ENCODE measurements at places on chromosomes 5 and 9. TPM values are rescaled to one million over a fixed set of nuclear protein-coding genes. Genes with fewer than 3 reads are reported as not detected.

DNA sequence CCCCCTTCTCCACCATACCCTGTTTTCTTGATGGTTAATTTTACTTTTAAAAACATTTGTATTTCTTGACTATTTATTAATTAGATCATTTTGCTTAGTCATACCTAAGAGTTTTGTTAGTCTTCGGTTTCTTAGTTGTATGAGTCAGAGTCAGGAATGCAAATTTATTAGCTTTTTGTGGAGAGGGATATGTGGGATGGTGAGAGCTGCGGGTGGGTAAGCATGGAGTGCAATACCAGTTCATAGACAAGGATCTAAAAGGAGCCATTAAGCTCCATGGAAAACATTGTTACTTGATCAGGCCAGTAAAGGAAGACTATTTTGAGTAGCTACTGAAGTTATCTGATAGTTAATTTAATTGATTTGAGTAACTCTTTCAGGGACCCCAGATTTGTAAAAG, 77.5 kb downstream of the ZSWIM6 start:
- no peaks in the 10 kb centered on the region for H3K36me3 ChIP-seq
- no peak overlapping the region for H3K4me3 ChIP-seq
- H3K4me1 ChIP-seq: peaks cover 11% of the 10 kb centered on the region
- peak; percentile 56 for DNase-seq
- H3K27me3 ChIP-seq: no peaks in the 10 kb centered on the region
- H3K27ac ChIP-seq: peak overlapping the region; percentile 59

- H3K27me3 ChIP-seq: no peaks in the 10 kb centered on the region
- H3K4me3 ChIP-seq: no peak overlapping the region
- H3K36me3 ChIP-seq: no peaks in the 10 kb centered on the region
- H3K4me1 ChIP-seq: peaks cover 7% of the 10 kb centered on the region
These were observed 133.8 kb downstream of the PDE4D start for GRCh38 chr5:59759600-59760351.

- no peak overlapping the region for H3K27ac ChIP-seq
- DNase-seq: no peak
- H3K4me3 ChIP-seq: no peak overlapping the region
- H3K27me3 ChIP-seq: no peaks in the 10 kb centered on the region
- no peaks in the 10 kb centered on the region for H3K36me3 ChIP-seq
These were observed 485.7 kb downstream of the CSNK1G3 start for GRCh38 chr5:123997462-123998215.

The HSD17B4 gene
- polyA plus RNA-seq: 135 TPM

The COL23A1 gene
- 8.9 TPM for polyA plus RNA-seq

The CCDC183 gene
- polyA plus RNA-seq: 27.4 TPM

The MLLT3 gene
- polyA plus RNA-seq: 25.0 TPM

The HRCT1 gene
- 1.6 TPM for polyA plus RNA-seq

The SLC6A3 gene
- polyA plus RNA-seq: 0.13 TPM

DNA sequence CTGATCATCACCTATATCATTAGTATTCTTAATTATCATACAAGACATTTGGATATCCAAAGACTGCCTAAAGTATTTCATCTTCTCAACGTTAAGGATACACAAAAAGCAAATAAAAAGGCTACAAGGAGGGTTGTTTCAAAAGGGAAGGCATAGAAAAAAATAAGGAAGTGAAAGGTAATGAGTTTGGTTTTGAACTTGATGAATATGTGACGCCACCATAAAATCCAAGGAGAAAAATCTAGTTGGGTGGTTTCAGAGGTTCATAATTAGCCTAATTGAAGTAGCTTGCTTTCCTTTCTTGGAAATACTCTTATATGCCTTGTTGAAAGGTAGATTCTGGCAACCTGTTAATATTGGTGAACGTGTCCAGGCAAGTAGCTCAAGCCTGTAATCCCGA, 96.1 kb upstream of the SGCD start:
- no peak overlapping the region for H3K4me3 ChIP-seq
- no peaks in the 10 kb centered on the region for H3K27me3 ChIP-seq
- no peaks in the 10 kb centered on the region for H3K36me3 ChIP-seq

DNA sequence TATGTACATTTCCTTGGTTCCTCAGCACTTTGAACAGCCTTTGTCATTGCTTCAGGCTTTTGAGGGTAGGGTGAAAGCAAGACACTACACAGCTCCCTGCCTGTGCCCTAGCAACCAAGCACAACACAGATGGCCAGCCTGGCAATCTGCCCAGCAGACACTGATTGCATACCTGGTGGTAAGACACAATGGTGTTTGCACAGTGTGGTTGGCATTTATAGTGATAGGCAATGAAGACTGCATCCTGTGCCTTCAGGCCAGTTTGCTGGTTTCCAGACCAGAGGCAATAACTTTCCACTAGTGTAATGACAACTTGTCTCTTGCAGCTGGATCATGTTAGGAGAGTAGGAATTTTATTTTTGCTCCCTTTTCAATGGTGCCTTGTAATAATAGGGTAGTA, 144.5 kb upstream of the TNC start:
- no peaks in the 10 kb centered on the region for H3K36me3 ChIP-seq
- no peaks in the 10 kb centered on the region for H3K27me3 ChIP-seq
- H3K4me1 ChIP-seq: no peaks in the 10 kb centered on the region
- no peak overlapping the region for H3K4me3 ChIP-seq
- DNase-seq: peak; percentile 81

- peaks cover 28% of the 10 kb centered on the region for H3K4me1 ChIP-seq
- H3K36me3 ChIP-seq: peaks cover 27% of the 10 kb centered on the region
- peak; percentile 90 for DNase-seq
- H3K4me3 ChIP-seq: no peak overlapping the region
These were observed 60.6 kb downstream of the SHB start for GRCh38 chr9:38008168-38009034.

GRCh38 chr5:159416438-159416837, 86.2 kb upstream of the IL12B start:
- no peak for DNase-seq
- H3K27ac ChIP-seq: no peak overlapping the region
- H3K4me3 ChIP-seq: no peak overlapping the region
- no peaks in the 10 kb centered on the region for H3K36me3 ChIP-seq
- H3K4me1 ChIP-seq: no peaks in the 10 kb centered on the region

DNA sequence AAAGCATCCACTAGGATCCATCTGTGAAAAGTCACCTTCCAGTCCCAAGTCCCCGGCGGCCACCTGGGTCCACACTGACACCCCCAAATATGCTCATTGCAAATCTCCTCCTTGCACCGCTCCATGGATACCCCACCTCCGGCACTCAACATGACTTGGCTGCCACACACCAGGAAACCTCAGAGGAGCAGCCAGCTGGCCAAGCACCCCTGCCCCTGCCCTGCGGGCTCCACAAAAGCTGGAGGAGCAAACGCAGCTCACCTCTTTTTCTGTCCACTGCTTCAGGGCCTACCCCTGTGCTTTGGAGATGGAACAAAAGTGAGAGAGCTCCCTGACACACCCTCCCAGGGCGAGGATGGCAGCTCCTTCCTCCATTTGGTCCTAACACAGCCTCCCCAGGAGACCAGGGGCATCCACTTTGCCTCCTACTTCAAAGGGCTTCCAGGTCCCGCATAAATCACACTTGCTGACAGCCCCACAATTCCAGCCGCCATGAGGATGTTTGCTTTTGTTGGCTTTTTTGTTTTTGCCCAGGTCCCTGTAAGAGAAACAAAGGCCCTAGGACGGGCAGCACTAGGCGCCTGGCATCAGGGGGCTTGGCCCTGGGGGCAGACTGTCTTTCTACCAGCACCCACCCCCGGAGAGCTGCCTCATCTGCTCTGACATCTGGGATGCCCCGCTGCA, 14.8 kb downstream of the ROR2 start:
- no peaks in the 10 kb centered on the region for H3K36me3 ChIP-seq
- no peaks in the 10 kb centered on the region for H3K4me1 ChIP-seq
- no peak for DNase-seq
- no peak overlapping the region for H3K27ac ChIP-seq
- H3K4me3 ChIP-seq: no peak overlapping the region

GRCh38 chr5:1799110-1799601, 481 bp downstream of the MRPL36 start:
- no peaks in the 10 kb centered on the region for H3K27me3 ChIP-seq
- H3K36me3 ChIP-seq: peaks cover 30% of the 10 kb centered on the region
- H3K4me3 ChIP-seq: peak overlapping the region; percentile 86
- DNase-seq: no peak

DNA sequence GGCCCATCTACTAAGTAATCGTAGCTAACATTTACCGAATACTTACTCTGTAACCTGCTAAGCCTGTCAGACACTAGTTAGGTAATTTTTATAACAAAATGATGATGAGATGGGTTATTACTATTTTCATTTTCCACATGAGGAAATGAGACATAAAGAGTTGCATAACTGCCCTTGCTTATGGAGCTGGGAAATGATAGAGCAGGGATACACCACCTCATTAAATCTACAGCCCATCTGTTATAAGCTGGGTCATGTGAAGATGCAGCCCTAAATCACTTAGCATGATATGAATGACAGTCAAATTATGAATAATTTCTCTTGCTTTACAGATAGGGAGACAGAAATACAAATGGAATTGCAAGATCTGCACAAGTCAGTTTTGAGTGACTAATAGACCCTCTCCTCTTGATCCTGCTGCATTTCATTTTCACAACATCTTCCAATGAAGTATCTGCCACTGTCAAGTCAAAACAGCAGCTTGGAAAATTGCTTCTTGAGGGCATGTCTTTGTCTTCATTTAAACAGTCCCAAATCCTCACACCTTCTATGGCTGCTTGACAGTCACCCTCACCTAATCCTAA, 364.7 kb downstream of the PRELID2 start:
- H3K27me3 ChIP-seq: no peaks in the 10 kb centered on the region
- H3K36me3 ChIP-seq: no peaks in the 10 kb centered on the region
- H3K4me3 ChIP-seq: no peak overlapping the region
- peak; percentile 33 for DNase-seq
- H3K27ac ChIP-seq: peak overlapping the region; percentile 19

DNA sequence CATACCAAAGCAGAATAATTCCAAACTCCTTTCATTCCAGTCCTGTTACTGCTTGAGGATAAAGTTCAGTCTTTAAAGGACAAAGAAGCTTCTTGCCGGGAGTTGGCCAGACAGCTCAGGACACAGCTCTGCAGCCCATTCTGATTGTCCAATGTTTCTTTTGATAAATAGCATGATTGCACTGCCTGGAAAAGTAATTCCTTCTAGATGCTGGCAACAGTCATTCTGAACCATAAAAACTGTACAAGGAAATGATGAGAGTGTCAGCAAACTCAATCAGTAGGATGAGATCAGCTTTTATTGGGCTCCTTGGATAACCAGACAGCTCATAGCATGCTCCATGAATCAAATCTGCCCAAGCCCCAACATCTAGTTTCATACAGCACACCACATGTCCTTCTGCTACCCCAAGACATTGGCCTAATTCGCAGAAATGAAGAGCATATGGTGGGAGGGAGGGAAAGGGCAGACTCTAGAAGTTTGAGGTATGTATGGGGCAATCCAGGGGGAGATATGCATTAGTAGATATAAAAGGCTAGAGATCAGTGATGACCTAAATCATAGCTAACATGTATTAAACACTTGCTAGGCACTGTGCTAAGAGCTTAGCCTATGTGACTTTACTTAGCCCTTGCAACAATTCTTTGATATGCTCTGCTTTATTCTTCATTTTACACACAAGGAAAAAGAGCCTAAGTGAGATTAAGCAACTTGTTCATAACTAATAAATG, 219.9 kb upstream of the NREP start:
- no peaks in the 10 kb centered on the region for H3K27me3 ChIP-seq
- H3K4me3 ChIP-seq: no peak overlapping the region
- no peaks in the 10 kb centered on the region for H3K36me3 ChIP-seq
- H3K27ac ChIP-seq: no peak overlapping the region
- peaks cover 3% of the 10 kb centered on the region for H3K4me1 ChIP-seq

The SH2D3C gene
- 7.4 TPM for polyA plus RNA-seq

The CXCL14 gene
- 161 TPM for polyA plus RNA-seq

DNA sequence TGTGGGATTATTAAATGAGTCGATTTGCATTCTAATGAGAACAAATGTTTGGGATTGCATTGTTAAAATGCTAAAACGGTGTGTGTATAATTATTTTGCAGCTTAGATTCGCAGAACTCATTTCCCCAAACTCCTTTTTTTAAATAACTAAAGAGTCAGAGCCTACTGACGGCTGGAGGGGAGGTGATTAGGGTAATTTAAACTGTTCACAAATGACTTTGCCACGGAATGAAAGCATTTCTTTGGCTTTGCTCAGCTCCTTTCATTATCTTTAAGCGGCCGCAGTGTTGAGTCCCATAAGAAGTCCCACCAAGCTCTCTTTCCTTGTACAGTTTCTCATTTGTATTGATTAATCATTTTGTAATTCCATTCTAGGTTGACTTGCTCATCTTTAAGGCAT, 1632.8 kb downstream of the MAT2B start:
- DNase-seq: no peak
- H3K36me3 ChIP-seq: no peaks in the 10 kb centered on the region
- H3K27ac ChIP-seq: no peak overlapping the region

Data from large intestine (tissue), 12 donors.